Small intestine (tissue), 16 donors: ENCODE measurements at places on chromosomes 1 and 21.

DNA sequence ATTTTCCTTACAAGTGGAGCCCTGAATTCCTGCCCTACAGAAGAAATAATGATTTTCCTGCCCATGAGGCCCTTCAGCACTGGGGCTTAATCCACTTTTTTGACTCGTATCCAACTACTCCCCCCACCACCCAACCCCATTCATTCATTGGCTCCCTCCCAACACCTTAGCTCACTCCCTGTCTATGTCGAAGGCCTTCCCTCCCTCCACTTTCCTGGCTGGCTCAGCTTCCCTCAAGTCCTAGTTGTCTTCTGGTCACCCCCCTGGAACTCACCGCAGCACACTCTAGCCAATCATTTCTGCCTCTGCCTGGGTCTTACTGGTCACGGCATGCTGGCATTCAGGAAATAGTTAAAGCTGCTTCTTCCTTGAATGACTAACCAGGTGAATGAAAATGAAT, 118.9 kb downstream of the PGBD5 start:
- DNase-seq, result no peak

- DNase-seq, result no peak
Observed at GRCh38 chr1:38308780-38309179, 262.2 kb upstream of the POU3F1 start.

GRCh38 chr1:228471762-228472398, 15.3 kb upstream of the RNF187 start:
- peak; percentile 46 for DNase-seq

- DNase-seq, result no peak
Observed at GRCh38 chr1:74971982-74972381, 162.2 kb upstream of the LHX8 start.

- DNase-seq, result no peak
Observed at GRCh38 chr1:25178917-25179561, 53.3 kb downstream of the SYF2 start.

GRCh38 chr1:110542725-110543124, 23.8 kb upstream of the KCNA10 start:
- no peak for DNase-seq

DNA sequence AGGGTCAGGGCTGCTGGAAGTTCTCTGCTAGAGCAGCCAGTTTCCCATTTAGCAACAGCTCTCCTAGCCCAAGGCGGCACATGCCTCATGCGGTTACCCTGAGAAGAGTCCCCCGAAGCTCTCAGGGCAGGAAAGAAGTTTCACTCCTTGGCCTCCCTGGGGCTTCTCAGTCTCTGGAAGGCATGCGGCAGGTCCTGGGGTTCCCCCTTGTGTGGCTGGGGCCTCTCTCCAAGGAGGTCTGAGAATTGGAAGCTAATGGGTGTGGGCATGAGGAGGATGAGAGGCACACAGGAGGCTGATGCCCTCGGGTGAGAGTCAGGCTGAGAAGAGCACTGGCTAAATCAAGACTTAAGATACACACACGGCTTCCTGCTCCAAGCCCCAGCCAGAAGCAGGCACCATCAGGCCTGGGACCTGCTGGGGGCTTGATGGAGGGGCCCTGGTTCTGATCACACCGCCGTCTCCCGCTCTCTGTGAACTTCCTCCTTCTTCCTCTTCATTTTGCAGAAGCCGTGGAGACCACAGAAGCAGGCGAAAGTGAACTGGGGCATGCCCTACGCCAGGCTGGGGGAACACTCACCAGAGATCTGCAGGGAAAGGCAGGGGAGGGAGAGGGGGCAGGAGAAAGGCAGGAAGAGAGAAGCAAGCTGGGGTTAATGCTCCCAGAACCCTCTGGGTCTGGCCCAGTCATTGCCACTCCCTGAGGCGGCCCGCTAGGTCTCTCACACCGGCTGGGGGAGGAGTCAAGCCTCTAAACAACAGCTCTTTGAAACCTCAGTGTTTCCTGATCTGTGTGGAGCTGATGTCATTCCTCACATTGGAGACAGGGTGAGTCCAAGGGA, 15.1 kb downstream of the BLACAT1 start:
- DNase-seq, result peak; percentile 94

- DNase-seq, result no peak
Observed at GRCh38 chr1:7991504-7992440, 30.3 kb downstream of the PARK7 start.

DNA sequence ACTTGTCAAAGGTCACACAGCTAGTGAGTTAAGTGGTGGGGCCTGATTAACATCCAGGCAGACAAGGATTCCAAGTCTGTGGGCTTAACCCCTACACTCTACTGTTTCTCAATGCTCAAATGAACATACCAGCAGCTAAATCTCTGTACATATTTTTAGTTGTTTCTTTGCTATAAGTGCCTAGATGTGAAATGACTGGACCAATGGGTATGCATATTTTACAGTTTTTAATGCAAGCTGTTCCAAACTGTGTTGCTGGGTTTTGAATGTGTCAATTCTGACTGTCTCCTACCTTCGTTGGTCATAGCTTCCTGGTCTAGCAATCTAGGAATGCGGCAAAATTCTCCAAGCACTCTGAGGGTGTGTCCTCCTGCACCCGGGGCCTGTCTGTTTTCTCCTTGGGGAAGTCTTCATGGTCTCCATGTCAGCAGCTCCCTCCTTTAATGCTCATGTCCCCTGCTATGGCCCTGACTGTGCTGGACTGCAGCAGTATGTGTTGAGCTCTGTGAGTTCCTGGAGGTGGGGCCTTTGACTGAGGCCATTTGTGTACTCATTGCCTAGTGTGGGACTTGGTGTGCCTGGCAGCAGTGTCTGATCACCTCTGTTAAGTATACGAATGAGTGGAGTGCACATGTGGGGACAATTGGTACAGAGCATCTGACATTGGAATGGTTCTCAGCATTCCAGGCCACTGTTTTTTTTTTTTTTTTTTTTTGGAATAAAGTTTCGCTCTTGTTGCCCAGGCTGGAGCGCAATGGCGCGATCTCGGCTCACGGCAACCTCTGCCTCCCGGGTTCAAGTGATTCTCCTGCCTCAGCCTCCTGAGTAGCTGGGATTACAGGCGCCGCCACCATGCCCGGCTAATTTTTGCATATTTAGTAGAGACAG, 72.9 kb upstream of the SLC2A1 start:
- peak; percentile 10 for DNase-seq

GRCh38 chr1:163709636-163710035, 387.9 kb downstream of the NUF2 start:
- no peak for DNase-seq

DNA sequence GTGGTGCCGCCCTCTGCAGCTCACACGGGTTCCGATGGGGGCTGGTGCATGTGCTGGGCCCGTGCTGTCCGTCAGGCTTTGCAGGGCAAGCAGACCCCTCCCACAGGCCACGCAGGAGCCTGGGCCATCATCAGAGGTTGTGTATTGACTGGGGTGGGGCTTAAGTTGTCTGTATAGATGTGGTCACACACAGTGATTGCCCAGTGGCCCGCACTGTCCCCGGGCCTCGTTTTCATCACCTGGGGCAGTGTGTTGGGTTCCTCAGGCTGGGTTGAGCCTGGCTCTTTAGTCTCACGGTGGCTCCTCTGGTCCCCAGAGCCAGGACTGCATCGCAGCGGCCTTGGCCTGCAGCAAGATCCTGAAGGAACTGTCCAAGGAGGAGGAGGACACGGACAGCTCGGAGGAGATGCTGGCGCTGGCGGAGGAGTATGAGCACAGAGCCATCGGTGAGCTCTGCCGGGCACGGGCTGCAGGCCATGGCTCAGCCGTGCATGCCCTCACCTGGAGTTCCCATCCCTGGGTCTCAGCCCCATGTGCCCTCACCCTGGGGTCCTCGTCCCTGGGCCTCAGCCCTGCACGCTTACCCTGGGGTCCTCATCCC, 44.1 kb downstream of the TRPM2 start:
- DNase-seq, result no peak

DNA sequence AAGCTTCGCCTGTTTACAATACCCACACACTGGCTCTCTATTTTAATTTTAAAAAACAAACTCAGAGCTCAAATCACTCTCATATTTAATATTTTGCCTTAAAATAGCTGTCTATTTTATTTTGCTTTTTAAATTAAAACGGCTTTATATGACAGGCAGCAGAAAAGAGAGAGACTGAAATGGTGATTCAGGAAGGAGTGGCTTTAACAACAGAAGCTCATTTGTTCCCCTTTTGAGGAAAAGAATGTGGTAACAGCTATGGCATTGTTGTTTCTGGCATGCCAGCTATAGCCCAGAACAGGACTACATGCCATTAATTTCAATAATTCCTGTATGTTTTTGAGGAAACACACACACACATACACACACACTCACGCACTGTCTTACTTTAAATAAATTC, 234.2 kb upstream of the PTBP2 start:
- DNase-seq, result no peak
